ENCODE measurements at places on chromosomes 12 and 14.
A peak's percentile ranks its signal among the peaks of the same experiment; 100 is the strongest.

DNA sequence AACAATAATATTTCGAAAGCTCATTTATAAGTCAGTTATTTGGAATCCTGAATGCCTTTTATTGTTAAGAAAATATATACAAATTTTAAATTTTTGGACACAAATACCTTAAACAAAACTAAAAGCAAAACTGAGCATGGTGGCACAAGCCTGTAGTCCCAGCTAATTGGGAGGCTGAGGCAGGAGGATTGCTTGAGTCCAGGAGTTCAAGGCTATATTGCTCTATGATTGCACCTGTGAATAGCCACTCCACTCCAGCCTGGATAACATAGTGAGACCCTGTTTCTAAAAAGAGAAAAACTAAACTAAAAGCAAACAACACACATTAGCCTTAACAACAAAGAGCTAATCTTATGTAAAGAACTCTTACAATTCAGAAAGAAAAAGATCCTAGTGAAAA lies 78.8 kb downstream of the SMOC1 start:
- no peak for DNase-seq

- DNase-seq = peak; percentile 90
Measured at GRCh38 chr12:45991284-45992249, 1.2 kb upstream of the SCAF11 start.

DNA sequence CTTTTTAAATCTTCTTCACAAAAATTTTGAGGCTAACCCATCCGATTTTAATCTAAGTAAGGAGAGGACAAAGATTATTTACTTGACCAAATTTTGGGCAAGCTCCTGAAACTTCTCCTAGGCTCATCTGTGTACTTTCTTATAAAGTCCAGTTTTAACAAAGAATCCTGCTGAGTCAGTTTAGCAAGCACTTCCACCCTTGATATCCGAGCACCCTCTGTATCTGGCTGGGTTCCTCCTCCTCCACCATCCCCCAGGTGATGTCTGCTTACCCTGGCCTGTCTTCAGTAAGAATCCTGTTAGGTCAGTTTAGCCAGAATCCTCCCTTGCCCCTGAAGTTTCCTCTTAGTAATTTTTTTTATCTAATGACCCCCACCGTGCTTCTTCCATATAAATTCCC lies 140.5 kb downstream of the PHLDA1 start:
- DNase-seq = no peak

DNA sequence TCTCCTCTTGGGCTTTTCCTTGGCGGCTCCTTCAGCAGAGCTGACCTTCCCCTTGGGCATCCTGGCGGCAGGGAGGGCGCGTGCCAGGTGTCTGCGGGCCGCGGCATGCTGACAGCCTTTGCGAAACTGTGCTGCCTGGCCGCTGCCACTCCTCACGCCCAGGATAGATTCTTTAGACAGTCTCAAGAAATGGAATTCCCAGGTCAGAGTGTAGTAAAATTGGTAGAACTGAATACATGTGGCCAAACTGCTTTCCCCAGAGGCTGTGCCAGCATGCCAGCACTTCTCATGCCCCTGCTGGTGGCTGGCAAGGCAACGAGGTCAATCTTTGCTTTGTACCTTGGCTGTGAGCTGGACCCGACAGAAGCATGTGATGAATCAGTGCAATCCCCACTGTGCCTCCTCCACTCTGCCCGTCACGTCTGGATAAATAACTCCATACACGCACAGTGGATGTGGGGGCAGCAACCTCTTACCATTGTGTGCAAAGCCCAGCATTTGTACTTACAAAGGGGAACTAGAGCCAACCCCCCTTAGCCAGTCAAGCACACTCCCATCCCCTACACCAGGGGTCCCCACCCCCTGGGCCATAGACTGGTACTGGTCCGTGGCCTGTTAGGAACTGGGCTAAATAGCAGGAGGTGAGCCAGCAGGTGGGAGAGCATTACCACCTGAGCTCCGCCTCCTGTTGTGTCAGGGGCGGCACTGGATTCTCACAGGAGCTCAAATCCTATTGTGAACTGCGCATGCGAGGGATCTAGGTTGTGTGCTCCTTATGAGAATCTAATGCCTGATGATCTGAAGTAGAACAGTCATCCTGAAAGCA lies 90.9 kb downstream of the ACTN1 start:
- no peak for DNase-seq

DNA sequence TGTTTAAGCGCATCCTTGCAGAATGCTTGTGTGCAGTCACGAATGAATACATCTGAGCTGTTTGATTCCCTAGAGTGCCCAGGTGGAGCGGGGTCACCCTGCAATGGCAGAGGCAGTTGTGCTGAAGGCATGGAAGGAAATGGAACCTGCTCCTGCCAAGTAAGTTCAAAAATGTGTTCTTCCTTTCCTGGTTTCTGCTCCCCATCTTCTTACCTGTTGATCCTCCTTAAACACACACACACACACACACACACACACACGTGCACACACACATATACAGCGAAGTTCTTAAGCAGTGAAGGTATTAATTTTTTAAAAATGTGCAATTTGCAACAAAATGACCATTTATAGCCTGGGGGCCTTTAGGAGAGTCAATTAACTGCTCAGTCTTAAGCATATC lies 33.3 kb downstream of the STAB2 start:
- no peak for DNase-seq

GRCh38 chr12:30357766-30358490 lies 337.7 kb downstream of the IPO8 start:
- no peak for DNase-seq

GRCh38 chr14:61219256-61219655 lies 61.9 kb downstream of the TMEM30B start:
- peak; percentile 61 for DNase-seq

All from GM23248 (cell line).